ENCODE measurements at places on chromosomes 7 and 10.

DNA sequence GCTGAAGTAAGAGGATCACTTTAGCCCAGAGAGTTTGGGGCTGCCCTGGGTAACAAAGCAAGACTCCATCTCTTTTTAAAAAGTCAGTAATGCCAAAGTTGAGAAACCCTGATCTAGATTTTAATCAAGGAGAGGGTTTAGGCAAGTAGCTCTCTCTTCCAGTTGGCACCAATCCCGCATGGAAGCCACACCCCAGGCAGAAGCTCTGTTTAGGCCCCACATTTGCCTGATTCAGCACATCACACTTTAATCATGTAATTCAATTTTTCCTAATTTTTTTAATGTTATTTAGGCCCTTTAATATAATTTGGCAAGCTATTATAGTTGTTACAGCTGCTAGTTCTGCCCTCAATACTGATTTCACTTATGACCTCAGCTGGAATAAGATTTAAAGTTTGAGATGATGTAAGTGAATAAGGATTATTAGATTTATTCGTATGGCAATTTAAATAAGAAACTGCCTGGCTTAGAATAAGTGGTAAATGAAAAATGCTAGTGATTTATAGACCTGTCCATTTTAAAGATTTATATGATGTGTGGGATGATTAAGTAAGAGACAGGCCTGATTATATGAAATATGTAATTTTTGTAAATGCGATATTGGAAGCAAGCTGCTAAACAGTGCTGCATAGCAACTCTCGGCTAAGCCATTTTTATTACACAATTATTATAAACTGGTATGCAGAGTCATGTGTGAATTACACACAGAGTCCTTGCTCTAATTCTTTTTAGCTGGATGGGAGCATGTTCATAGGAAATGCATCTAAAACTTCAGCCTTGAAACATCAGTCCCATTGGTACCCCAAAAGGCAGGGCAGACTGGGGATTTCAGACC is 80.2 kb upstream of the NFE2L3 start:
- no peak for DNase-seq

DNA sequence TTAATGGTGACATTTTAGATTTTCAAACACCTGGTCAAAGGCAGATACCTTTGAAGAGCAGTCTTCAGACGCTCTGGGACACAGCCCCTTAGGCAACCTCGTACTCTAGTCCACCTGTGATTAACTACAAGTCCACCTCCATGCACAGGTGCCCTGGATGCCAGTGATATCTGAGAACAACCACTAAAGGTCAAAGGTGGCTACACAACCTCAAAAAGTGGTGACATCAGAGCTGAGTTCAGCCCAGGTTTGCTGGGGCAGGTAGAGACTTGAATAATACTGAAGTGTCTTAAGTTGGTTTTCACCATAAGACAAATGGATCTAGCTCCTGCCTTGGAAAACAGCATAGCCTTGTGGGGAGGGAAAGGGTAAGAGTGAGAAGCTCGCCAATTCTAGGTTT is 143.4 kb upstream of the ADO start:
- DNase-seq: no peak

DNA sequence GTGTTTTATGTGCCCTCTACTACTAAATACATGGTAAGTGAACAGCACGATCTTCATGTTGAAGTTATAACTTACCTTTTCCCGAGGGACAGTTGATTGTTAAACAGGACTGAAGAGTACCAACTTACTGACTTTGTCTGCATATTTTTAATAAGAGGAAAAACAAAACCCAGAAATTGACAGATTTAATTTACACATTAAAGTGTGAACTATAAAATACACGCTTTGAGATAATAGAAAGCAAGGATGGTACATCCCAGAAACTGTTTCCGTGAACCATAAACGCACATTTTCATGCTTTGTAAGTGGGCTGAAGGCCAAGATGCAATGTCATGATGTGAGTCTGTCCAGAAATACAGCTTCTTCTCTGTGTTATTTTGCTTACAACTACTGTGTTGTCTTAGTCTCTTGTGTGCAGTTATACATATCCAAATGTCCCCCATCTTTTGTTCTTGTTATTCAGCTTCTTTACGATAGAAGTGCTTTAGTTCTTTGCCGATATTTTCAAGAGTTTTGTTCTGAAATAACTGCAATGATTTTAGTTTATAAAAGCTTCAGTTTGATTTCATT is 190.1 kb downstream of the MLLT10 start:
- no peak for DNase-seq

- no peak for DNase-seq
These were observed 3.3 kb downstream of the LBX1 start for GRCh38 chr10:101225846-101226421.

GRCh38 chr7:91082852-91083495 is 181.3 kb upstream of the FZD1 start:
- DNase-seq: no peak

Data from GM12864 (cell line).